ENCODE measurements at places on chromosomes 4 and X.

DNA sequence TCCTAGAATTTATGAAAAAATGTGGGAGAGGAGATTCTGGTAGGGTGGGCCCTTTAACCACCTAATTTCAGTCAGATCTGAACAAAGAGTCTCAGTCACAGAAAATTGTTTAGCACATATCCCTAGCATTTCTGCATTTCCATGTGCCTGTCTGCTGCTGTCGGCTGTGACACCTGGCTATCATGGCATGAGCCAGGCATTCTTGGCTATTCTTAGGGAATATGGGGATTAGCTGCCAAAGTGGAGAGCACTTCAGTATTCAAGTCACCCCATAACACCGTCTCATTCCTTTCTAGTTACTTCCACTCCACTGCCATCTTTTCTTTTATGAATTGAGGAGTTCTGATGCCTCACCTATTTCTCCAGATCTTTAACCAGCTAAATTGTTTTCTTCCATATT, 211.5 kb downstream of the FRAS1 start:
- DNase-seq, result no peak

- DNase-seq, result no peak
Measured at GRCh38 chr4:24094726-24095125, 204.9 kb upstream of the PPARGC1A start.

- no peak for DNase-seq
Measured at GRCh38 chrX:23907111-23907497, 634 bp downstream of the APOO start.

DNA sequence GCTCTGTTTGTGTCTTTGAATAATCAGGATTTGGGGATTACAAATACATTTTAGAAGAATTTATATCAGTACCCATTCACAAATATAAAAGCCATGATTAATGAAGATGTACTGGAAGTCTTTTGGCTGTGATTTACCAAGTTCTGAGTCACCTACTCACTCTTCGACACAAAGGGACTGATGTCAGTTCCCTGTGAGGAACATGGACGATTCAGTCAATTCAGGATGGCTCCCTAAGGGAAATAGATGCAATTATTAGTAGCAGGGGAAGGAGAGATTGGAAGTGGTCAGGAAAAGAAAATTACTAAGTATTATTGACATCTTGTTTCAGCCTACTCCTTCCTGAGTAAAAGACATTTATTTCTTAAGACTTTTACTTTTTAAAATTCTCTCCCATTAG, 550.7 kb upstream of the SLIT2 start:
- no peak for DNase-seq
